ENCODE measurements at places on chromosomes 5 and 9.

GRCh38 chr5:169168280-169168679, 132.7 kb downstream of the SLIT3 start:
- DNase-seq = no peak

GRCh38 chr5:134175921-134176510, 734 bp downstream of the SKP1 start:
- DNase-seq = no peak

DNA sequence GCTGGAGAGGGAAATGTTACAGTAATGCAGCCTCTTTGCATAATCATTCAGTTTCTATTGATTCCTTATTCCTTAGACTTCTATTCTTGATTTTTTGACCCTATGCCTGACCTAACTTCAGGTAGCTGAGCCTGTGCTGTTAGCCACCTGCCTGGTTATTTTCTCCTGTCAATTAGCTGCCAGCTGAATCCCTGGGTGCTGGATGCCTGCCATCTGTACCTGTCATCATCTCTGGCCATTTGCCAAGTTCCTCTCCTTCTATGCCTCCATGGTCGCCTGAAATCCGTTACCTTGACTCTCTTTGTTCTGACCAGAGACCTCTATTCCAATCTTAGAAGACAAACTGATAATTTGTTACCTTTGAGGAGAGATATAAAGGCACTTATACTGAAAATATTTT, 178.3 kb downstream of the CAVIN4 start:
- DNase-seq = no peak

DNA sequence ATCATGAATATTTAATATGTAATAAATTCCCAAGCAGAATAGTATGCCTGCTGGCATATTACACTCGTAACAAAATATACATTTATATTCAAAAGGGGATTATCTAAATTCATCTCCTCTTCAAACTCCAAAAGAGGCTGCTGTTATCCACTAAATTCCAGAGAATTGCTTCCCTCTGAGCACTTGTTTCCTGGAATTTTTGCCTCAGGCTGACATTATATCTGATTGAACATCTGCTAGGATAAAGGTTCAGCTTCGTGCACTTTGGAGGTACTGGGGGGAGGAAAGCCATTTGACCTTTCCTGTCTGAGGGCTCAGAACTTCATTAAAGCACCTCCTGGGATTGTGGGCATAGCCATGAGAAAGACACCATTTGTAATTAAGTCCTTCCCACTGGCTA, 4.3 kb upstream of the HAPLN1 start:
- DNase-seq = no peak

GRCh38 chr5:59241552-59241951, 652.0 kb downstream of the PDE4D start:
- no peak for DNase-seq

DNA sequence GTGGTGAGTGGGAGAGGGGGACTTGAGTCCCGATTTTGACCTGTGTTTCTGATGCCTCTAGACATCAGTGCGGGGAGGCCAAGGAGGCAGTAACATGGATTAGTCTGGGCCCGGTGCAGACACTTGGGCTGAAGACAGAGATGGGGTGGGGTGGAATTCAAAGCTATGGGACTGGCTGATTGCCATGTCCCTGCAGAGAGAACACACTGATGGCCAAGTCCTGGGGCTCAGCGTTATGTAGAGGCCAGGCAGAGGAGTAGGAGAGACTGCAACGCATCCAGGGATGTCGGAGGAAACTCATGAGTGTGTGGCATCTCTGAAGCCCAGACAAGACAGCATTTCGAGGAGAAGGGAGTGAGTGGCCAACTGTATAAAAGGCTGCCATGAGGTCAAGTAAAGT, 30.1 kb downstream of the PSD2 start:
- DNase-seq = no peak

DNA sequence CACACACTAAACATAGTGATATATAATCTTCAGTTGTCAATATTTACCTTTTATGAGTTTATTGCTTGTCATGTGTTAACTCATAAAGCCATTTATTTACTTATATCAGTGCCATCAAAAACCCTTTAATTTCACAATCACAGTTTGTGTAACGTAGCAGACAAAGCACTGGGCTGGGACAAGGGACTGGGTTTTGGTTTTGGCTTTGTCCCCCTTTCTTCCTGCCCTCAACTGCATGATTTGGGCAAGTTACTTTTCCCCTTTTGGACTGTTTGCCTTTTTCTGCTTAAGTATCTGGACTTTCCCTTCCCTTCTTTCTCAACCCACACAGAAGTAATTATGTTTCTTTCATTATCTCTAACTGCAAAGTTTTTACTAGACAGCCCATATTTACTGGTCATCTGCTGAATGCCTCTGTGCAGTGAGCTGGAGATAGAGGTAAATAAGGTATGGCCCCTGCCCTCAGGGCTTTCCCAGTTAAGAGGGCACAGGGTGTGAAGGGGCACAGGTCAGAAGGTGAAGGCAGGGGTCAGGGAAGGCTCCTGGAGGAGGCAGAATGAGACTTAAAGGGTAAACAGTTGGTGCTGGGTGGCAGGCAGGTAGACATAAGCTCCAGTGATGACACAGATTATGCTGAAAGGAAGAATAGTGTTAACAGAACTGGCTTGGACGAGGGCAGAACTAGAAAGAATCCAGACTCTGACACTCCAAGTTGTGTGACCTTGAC, 14.8 kb upstream of the NR3C1 start:
- no peak for DNase-seq

DNA sequence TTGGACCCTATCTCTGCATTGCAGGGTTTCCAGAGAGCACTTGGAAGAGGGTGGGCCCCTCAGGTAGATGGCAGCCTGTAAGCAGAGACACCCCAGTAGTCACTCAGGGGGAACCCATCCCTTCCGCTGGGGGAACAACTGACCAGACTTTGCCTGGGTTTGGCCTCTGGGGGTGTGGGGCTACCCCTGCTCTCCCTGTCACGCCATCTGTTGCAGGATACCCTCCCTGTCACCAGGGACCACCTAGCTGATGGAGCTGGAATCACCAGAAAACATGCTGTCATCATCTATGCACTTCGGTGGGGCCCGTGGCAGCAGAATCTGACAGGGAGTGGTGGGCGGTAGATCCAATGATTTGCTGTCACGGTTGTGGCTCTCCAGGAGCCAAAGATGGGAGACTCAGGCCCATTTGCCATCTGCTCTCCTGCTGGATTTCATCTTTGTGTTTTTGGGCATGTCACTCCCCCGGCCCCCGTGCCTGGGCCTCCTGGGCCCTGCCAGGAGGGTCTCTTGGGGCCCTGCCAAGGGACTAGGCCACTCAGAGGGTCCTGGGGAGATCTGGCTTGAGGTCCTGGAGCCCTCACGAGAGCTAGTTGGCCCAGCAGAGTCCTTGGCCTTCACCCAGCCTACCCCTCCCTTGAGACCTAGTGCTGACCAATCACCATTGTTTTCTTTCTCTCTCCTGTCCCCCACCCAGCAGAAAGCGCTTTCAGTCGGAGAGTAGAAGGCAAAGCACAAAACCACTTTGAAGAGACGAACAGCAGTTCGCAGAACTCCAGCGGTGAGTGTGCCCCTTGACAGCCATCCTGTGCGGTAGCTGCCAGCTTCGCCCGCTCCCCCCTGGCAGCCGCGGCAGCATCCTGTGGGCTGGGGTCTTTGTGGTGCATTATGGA, 45.9 kb downstream of the AMBP start:
- DNase-seq = no peak

DNA sequence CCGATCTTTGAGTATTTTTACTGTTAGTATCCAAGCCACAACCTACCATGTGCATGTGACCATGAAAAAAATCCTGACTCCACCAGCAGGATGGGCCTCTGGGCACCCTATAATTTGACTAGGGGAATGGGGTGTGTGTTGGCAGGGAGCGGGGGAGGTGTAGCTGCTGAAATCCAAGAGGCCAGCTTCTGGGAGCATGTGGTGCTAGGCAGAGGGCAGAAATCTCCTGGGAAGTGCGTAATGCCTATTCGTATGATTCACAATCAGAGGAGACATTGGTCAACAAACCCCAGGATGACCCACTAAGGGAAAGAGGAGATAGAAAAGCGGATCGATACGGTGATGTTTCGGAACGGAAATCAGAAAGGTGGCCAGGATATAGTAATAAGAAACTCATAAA, 149.9 kb downstream of the ARSB start:
- no peak for DNase-seq

- no peak for DNase-seq
These were observed 478.3 kb downstream of the EBF1 start for GRCh38 chr5:158621391-158621790.

DNA sequence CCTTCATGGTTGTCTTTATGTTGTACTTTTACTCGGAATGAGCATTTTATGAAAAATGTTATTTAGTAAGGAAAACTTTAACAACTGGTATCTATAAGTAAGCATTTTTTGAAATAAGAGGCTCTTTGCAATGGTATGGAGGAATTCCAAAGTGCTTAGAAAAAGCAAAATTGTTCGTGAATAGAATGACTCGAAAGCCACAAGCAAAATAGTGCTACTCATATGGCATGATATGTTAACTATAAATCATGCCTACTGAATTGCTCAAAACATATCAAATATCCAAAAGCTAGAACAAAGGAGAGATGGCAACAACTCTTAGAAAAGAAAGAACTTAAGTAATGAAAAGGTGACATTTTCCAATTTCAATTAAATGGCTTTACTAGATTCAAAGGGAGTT, 216.3 kb downstream of the KIAA0825 start:
- no peak for DNase-seq

DNA sequence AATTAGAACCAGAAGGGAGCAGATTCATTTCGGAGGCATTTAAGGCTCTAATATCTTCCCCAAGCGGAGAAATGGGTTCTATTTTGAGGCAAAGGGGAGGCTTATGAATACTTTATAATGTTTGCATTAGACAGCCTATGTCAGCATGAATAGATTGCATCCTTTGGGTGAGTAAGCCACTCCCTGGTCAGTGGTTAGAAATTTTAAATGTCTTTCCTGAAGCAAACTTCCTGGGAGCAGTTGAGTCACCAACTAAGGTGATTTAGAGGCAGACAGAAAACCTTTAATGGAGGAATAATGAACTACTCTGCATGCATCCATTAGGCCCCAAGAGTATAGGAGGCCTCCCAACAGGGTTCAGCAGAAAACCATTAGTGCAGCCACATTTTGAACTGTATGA, 204.9 kb downstream of the ELAVL2 start:
- no peak for DNase-seq

- DNase-seq = no peak
These were observed at the start of gene SH2D3C for GRCh38 chr9:127778280-127779135. Gene SH2D3C (minus strand): TSS chr9:127778666. CDS start chr9:127778627, 39 bp downstream.

DNA sequence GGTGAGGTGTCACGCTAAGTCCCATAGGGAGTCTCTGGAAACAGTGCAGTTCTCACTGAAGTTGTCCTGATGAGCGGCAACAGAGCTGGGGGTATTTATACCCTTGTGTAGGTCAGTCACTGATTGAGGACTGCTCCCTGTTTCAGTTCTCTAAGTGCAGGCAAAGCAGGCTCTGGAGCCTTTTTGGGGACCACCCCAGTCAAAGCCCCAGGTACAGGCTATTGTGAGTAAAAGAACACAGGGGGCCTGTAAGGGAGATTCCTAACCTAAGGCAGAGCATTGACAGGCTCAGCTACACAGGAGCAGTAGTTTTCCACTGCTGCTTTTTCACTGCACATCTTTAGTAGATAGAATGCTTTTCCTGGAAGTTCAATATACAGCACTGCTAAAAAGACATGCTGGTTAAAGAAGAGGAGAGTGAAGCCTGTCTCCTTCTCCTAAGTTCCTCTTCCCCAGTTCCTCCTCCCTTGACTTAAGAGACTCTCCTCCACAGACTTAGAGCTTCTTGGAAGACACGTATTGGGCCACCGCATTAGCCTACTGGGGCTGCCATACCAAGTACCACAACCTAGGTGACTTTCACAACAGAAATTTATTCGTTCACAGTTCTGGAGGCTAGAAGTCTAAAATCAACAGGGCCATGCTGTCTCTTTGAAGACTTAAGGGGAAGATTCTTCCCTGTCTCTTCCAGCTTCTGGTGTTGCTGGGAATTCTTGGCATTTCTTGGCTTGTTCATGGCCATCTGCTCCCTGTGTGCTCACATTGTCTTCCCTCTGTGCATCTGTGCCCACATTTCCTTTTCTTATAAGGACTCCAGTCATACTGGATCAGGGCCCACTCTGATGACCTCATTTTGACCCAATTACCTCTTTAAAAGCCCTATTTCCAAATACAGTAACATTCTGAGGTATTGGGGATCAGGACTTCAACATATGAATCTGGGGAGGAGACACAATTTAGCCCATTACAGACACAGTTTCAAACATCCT, 221.0 kb downstream of the ESM1 start:
- DNase-seq = no peak

DNA sequence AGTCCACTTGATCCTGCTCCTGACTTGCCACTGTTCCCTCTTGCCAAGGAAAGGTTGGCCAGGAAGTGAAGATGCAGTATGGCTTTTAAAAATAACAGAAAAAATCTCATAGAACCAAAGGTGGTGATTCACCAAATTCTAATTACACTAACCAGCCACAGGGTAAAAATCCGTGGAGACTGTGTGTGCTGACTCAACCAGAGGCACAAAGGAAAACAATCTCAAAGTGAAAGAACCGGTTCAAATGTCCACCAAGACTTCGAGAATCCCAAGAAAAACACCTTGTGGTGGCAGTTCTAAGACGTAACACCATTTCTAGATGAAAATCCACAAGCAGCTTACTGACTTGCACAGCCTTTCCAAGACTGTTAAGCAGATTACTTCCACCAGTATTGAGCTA, 279.1 kb downstream of the TLE1 start:
- DNase-seq = no peak

DNA sequence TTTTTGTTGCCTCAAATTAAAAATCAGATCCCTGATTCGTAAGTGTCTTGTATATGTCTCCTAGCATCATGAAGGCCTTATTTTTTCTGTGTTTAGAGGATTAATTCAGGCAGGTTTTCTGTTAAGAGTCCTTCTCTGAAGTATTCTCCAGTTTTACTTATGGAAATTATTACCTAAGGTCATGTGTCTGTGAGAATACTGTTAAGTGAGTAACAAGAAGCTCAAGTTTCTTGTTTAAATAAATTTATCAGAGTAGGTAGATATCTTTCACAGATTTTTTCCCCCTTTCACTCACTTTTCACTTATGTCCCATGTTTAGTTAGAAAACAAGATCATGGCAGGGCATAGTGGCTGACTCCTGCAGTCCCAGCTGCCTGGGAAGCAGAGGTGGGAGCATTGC, 233.6 kb downstream of the KDM4C start:
- DNase-seq = no peak

GRCh38 chr9:126806336-126806735, 1.5 kb downstream of the ZBTB43 start:
- DNase-seq = no peak

DNA sequence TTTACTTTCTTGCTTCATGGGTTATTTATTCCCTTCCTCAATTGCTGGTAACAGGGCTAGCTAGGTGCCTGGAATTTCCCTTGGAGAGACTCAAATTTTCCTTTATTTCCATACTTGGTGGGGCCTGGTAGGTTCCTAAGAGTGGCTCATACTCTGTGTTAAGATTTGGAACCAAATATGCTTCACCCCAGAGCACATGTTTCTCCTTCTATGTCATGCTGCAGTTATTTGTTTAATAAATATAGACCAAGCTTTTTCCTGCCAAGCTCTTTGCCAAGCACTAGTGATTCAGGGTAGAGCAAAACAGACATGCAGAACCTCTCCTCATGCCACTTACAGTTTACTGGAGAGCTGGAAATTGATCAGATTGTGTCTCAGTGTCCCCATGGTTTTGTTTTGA, 290.3 kb upstream of the SGCD start:
- no peak for DNase-seq
